Pancreas (tissue), 10 donors: ENCODE measurements at places on chromosomes 5 and 9.
A peak's percentile ranks its signal among the peaks of the same experiment; 100 is the strongest.

GRCh38 chr5:1746371-1747078 lies 53.1 kb downstream of the MRPL36 start:
- peak; percentile 8 for DNase-seq

GRCh38 chr5:150184990-150185912 lies 4.6 kb upstream of the SLC6A7 start:
- DNase-seq, result no peak

GRCh38 chr9:77903666-77904285 lies 127.8 kb downstream of the GNAQ start:
- DNase-seq, result no peak

DNA sequence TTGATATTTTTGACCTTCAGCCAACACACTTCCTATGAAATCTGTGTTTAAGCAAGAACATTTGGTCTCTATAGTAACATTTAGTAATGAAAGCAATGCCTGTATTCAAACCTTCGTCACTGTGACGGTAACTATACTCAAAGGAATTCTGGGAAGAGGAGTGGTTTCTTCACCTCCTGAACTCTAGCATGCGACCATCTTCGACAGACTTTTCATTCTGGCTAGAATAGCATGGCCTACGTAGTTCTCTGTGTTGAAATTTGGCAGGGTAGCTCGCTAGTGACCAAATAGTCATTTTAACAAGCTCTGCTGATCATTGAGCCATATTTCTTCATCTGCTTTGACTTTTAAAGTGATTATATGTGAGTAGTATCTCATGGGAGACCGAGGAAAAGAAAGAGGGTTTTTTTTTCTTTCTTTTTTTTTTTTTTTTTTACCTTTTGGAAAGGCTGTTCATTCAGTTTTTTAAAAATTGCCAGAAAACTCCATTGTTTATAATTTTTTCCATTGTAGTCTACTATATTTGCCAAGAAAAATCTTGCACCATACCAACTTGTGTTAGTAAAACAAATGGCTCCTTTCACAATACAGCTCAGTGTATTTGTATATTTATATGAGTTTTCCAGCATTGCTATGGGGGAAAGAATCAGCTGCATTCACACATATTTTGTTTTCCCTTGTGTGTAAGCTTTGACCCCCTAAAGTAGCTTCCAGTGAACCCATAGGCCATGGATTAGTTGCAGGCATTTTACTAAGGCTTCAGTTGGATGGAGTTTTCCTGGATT lies 166.8 kb downstream of the NNT start:
- DNase-seq, result no peak

DNA sequence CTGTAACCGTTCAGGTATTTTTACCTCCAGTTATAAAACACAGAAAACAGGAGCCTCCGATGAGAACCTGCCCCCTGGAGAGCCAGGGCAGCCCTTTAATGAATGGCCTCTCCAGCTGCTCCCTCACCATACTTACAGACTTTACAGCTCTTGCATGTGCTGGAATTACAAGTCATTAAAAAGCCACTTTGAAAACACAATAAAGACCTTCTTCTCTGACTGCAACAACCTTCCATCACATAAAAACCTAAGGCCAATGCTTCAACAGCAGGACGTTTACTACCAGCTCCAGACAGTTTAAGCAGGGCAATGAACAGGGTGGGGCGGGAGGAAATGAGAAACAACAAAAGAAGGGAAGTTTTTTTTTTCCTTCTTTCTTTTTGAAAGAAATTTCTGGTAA lies 213.8 kb downstream of the MLLT3 start:
- no peak for DNase-seq

GRCh38 chr9:128945798-128946501 lies 1.5 kb downstream of the DOLK start:
- DNase-seq, result no peak

DNA sequence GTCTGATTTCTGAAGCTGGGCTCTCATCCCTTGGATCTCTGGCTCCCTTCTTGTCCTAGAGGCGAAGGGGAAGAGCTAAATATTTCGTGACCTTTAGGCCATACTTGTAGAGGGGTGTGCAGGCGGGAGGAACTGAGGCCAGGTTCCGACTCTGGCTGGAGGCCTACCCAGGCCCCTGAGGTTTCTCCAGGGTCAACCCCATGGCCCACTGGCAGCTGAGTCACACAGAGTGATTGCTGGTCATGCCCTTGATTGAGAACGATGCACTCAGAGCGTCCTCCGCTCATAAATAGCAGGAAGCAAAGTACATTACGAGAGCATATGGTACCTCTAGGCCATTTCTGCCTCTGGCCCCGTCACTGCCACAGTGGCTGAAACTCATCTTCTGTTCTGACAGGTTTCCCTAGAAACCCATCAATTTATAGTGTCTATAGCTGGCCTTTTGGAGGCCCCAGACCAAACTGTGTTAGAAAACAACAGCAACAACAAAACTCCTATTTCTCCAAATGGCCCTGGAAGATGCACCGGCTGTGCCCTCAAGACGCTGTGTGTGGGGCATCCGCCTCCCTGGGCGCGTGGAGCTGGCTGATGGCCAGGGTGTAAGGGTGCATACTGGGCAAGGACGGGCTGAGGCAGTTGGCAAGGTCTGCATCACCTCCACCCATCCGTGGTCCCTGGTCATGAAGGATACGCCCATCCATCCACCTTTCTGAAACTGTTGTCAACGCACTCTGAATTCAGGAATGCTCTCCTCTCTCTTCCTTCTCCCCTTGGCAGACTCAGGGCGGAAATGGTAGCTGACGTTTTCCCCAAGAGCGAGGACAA lies 32.9 kb upstream of the FCN1 start:
- no peak for DNase-seq

DNA sequence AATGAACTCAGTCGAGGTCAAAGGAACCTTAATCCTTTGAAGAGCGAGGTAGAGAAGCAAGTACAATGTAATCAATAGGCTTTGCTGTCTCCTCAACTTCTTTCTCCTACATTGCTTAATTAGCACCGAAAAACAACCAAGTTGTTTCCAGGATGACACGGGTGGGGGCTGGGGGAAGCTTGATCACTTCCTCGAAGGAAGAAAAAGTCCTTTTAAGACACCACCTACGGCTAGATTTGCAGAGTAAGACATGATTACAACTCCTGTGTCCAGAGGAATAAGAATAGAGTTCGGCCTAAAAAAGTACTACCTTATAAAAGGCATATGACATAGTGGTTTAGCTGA lies 811 bp upstream of the ARRDC3 start:
- no peak for DNase-seq

DNA sequence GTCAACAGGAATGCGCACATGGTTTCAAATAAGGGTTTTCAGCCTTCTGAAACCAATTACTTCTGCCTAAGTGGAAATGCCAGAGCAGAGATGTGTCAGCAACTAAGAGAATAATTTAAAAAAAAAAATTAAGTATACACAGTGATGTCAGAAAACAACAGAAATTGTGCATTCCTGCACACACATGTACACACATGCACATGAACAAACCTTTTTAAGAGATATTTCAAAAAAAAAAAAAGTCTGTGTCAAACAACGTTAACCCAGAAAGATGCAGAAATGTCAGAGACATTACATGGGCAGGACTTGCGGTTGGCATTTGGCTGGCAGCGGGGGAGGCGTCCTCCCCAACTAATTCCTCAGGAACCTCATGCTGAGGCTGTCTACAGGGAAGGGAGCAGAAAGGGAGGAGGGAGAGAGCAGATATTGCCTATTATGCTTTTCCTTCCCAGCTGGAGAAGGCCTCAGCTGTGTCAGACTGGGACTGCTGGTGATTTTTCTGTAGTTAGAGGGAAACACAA lies 536.9 kb upstream of the WWC1 start:
- no peak for DNase-seq

DNA sequence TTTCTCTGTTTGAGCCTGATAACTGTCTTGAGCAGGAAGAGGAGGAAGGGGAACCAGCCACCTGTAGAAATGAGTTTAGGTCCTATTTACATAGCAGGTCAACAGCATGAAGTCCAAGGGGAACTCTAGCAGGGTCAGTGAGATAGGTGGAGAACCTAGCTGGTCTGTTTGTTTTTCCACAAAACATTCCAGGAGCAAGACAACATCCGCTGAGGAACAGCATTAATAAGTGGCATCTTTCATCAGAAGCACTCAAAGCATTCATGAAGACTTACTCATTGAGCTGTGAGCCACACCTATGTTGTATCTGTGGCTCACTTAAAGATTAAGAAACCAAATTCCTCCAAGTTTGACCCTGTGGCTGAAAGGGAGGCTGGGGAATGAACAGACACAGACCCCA lies 115.9 kb downstream of the ACTBL2 start:
- DNase-seq, result no peak

GRCh38 chr9:108668938-108669335 lies 186.8 kb downstream of the ACTL7B start:
- no peak for DNase-seq

- DNase-seq, result no peak
These were observed 66.0 kb upstream of the PITX1 start for GRCh38 chr5:135100011-135100410.

DNA sequence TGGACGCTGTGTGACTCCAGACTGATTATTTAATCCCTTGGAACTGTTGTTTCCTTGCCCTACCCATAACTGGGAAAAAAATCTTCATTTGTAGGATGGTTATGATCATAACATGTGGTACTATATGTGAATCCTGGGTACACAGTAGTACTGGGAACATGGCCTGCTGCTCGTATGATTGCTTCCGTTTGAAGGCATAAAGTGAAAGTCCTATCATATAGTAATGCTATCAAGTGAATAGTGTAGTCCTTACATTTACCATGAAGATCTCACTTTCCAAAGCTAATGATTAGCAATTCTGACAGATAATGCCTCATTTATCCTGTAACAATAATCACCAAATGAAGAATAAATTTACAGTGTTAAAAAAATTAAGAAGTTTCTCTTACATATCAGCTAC lies 53.2 kb downstream of the MEF2C start:
- no peak for DNase-seq

DNA sequence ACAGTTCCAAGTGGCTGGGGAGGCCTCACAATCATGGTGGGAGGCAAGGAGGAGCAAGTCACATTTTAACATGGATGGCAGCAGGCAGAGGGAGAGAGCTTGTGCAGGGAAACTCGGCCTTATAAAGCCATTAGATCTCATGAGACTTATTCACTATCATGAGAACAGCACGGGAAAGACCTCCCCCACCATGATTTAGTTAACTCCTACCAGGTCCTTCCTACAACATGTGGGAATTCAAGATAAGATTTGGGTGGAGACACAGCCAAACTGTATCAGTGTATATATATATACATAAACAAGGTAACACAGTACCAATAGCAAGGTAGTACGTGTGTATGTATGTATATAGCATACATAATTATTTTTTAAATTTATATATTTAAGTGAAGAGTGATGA lies 50.9 kb downstream of the NFX1 start:
- no peak for DNase-seq

DNA sequence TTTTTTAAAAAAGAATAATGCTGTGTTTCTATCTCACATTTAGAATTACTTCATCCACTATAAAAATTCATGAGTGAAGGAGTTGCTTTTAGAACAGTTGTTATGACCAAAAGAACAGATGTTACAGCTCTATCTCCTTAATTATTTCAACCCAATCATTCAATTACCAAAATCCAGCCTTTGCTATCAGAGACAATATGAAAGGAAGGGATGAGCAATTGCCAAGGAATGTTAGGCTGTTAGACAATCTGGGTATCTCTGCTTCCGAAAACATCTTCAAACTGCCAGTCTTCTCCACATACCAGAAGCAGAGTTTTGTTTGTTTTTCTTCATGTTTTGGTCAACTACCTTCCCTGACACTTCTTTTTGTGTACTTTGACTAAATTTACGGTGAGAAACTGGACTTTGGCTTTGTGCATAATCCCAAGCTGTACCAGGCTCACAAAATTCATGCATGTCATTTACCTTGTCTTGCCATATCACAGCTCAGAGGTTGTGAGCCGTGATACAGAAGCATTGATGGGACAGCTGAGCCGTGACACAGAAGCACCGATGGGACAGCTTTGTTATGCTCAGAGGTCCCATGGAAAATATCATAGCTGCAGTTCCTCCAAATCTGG lies 405.5 kb downstream of the KIF4B start:
- no peak for DNase-seq

DNA sequence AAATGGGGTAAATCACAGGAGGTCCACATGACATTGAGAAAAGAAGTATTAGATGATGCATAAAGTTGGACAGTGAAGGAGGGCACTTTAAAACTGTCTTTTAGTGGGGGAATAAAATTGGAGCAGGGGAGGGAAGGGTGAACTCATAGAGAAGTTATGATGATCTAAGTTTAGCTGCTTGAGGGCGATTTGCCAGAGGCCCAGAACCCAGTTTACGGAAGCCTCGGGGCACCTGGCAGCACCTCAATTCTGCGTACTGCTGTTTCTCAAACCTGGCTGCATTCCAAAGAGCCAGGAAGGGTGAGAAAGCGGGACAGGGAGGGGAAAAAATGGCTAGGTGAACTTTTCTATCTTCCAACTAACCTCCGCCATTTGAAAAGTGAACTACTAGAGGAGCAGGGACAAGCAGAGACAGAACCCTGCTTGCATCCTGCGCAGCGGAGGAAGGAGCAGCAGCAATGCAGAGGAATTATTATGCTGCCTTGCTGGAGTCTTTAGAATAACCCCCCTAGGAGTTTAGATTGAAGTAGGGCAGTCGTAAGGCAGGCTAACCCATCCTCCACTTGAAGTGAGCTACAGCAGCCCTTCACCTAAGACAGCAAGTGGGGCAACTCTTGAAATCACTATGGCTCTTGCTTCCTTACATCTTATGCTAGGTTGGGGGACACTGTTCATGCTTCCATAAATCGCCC lies 316.8 kb downstream of the BRINP1 start:
- DNase-seq, result no peak

DNA sequence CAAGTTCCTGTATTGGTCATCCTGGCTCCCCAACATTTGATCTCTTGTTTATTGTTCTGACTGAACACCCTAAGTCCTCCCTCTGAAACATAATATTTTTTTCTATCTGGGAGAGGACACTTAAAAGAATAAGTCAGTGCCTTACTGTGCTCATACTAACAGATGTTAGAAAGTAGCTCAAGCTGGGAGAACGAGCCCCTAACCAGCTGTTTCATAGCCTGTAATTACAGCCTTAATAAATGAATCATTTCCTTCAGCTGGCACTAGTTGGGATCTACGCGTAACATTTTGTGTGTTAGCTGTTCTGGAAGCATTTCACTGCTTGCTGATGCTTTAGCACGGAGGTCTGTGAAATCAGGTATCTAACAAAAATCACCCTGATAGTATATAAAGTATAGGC lies 345.9 kb upstream of the RIOK2 start:
- no peak for DNase-seq

DNA sequence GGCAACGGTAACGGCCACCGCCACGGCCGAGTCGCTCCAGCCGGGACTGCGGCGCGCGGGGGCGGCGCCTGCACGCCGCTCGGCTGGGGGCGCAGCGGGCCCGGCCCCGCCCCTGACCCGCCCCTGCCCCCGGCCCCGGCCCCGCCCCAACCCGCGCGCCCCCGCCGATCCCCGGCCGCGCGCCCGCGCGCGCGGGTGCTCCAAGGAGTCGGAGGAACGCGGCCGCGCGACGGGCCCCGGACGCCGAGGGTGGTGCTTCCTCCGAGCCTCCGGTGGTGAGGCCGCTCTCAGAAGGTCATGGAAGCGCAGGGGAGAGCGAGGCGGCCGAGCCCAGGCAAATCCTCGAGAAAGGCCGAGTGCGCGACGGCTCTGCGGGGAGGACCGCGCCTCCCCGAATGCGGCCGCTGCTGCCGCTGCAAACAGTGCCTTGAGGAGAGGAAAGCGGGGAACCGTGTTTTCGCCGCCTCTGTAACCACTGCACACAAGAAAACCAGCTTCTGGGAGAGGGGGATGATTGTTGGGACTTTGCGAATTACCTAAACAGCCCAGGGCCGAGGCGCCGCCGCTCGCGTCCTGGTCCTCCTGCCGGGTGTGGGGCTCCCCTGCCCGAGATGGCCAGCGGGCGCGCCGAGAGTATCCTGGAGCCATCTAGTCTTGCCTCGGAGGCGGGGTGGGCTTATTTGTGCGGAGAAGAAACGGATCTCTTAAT lies at the start of gene LIFR:
LIFR (minus strand) TSS at position 48 of the 709 bp plus-strand sequence. CDS start 25,999 bp downstream, outside the sequence.
- peak; percentile 83 for DNase-seq
